ENCODE measurements at places on chromosomes 4 and X.

DNA sequence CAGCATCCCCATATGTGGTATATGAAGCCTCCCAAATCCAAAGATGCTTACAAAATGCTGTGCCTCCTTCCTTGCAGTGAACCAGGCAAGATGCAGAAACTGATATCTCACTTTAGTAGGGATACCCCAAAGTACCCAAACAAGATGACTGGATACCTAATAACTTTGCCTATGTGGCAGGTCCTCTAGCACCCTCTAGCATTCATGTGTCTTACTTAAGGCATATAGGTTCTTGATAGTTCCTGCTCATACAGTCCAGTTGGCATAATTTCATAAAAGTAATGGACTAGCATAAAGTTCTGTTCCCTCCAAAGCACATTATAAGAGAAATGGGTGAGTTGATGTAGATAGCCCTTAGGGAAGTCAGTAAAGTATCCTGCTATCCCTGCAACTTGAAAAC lies 36.8 kb upstream of the SPP1 start:
- no peak for DNase-seq

GRCh38 chr4:150822407-150822806 lies 192.7 kb downstream of the LRBA start:
- no peak for DNase-seq

DNA sequence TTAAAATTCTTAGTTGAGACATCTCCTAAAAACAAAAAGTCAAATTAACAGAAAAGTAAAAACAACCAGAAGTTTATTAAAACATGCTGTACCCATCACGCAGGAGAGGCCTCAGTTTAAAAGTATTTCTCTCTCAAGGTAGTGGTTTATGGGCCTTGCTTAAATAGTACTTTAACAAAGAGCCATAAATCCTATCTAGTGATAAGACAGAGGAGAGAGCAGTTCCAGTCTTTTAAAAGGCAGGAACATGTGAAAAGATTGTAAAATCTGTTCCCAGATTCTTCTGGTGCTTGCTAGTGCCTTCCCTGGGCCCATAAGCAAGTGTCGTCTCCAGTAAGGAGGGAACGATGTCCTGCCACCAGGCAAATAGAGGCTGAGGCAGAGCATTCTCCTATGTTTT lies 476.3 kb upstream of the ADGRL3 start:
- peak; percentile 53 for DNase-seq

GRCh38 chr4:152255437-152255836 lies 280.5 kb downstream of the FBXW7 start:
- DNase-seq = peak; percentile 44

DNA sequence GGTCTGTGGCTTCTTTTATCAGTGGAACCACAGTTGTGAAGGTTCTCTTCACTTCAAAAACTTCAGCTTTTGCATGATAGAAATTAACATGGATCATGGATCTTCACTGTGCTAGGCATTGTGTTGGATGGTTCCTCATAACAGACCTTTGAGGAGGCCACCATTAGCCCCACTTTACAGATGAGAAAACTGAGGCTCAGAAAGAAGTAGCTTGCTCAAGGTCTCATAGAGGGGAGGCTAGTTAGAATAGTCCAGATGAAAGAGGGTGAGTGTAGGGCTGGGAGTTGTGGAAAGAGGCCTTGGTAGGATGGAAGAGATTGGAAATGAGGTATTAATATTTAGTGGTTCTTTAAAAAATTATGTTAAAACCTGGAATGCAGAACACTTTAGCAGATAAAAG lies 2.6 kb downstream of the TSR2 start:
- DNase-seq = no peak

GRCh38 chr4:123802082-123802645 lies 405.6 kb downstream of the SPRY1 start:
- no peak for DNase-seq

DNA sequence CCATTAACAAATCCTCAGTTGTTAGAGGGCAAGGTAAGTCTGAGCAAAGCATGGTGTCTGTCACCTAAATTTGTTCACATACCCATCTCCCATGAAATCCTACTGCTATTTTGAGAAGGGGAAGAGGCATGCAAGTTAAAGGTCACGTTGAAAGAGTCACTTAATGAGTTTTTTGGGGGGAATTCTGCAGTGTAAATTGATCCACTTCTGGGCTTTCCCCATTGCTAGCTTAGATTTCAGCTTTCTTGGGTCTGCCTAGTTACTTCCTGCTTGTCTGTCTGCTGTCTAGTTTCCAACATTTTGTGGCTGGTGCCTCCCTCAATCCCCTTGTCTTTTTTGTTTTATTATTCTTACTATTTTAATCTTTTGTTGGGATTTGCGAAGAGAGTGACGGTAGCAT lies 32.0 kb downstream of the CEP135 start:
- DNase-seq = no peak

- DNase-seq = no peak
Observed at GRCh38 chr4:91764085-91764484, 539.7 kb upstream of the GRID2 start.

DNA sequence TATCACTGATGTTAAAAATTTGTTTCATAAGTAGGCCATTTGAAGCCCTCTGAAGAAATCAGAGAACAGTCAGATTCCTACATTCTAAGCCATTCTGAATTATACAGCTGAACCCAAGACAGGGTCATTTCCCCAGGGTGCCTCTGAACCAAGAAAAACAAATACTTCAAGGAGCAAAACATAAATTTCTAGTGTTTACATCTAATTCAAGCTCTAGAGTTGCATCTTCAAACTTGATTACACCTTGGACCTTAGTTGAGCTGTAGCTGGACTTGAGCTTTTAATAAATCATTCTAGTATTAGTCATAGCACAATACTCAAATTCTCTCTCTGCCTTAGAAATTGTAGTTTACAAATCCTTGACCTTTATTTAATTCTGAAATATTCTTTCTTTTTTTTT lies 87.6 kb upstream of the IL15 start:
- peak; percentile 47 for DNase-seq

DNA sequence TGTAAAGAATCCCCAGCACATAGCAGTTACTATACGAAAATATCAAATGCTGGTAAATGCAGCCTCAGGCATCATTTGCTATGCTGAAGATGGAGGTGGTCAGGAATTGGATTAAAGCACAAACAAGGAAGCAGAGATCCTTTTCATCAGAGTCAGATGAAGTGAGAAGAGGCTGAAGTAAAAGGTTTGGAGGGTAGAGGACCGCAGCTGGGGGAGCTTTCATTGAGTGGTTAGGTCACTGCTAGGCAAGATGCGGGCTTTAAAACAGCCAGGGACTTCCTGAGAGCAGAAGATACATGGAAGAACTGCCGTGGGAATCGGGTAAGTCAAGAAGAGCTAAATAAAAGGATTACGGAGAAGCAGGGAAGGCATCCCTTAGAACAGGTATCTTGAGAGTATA lies 351.4 kb downstream of the UNC5C start:
- DNase-seq = no peak

- DNase-seq = no peak
Observed at GRCh38 chr4:22635692-22636091, 57.0 kb upstream of the GBA3 start.

DNA sequence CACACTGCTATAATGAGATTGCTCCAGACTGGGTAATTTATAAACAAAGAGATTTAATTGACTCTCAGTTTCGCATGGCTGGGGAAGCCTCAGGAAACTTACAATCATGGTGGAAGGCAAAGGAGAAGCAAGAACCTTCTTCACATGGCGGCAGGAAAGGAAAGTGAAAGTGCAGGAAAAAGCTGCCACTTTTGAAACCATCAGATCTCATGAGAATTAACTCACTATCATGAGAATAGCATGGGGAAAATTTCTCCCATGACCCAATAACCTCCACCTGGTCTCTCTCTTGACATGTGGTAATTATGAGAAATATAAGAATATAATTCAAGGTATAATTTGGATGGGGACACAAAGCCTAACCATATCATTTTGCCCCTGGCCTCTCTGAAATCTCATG lies 884.2 kb downstream of the GLUD2 start:
- DNase-seq = no peak

DNA sequence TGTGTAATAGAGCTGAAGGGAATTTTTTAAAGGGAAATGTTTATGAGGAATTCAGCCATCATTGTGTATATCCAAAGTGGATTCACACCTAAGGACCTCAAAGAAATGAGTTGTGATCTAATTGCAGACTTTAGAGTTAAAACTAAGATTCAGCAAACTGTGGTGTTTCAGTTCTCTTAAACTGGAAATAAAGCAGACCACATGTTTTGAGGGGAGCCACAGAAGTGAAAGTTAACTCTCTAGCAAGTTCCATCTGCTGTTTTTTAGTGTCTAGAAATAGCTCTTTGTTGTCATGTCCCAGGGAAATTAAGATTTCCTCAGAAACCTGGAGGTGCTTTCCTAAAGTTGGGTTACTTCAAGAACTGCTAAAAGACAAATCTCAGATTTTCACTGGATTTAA lies 97.3 kb upstream of the DDX3X start:
- DNase-seq = no peak

DNA sequence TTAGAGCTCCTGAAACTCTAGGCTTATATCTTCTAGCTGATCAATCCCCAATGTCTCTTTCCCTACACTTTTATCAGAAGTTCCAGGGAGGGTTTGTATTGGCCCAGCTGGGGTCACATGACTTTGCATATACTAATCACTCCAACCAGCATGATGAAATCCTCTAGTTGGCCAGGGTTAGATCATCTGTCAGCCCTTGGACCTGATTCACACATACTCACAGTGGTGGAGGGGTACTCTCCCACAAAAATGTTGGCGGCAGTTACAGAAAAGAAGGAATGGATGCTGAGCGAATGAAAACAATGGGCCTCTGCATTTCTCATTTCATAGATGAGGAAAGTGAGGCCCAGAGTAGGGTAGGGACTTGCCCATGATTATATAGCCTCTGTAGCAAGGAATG lies 151.1 kb downstream of the PJA1 start:
- DNase-seq = peak; percentile 42

DNA sequence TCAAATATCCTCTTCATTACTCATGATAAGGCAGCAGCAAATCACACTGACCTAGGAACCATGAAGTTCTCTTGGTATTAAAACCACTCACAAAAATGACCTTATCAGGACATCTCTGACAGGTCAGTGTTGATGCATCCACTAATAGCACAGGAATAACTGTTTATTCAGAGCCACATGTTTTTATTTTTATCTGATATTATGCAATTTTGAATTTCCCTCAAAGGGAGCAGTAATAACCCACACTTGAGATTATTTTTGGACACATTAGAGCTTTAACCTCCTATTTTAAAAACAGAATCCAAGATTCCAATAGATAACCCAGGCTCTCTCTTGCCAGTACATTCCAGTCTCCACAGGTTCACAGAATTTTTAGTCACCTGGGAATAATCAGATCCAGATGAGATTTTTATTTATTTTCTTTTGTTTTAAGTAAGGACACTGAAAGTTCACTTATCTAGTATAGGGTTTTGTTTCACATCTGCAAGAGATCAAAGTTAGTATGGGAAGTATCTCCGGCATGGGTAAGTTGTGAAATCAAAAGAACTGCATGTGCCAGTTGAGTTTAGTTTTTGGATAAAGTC lies 36.3 kb upstream of the MYOZ2 start:
- peak; percentile 94 for DNase-seq

GRCh38 chr4:92199135-92199534 lies 104.6 kb upstream of the GRID2 start:
- no peak for DNase-seq

DNA sequence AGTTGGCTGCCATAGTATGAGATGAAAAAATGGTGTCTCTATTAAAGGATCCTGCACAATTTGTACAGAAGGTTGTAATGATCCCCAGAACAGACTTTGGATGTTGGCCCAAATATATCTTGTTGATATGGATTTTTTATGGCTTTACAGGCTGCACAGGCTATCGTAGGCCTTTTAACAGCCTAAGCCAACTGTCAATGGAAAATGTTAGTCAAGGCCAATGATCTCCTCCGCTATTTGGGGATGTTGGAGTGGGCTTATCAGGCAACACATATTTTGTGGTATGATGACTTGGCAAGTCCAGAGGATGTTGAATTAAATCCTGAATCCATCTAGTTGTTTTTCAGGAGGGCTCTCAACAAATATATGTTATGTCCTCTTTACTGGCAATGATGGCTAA lies 42.1 kb downstream of the ZCCHC13 start:
- no peak for DNase-seq

DNA sequence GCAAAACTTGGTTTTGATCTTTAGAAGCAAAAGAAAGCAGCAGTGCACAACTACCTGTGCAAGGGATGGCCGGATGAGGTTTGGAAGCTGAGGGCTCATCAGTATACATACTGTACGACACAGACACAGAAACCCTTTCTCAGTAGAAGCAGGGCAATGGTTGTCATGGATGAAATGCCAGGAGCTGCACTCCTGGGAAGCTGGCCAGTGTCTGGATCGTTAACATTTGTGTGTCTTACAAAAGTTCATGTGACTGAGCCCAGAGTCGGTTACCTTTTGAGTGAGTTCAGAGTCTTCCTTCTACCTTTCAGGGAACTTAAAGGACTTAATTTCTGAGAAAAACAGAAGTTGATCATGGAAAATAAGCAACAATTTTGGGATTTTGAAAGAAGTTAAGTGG lies 230.3 kb downstream of the APBB2 start:
- peak; percentile 41 for DNase-seq

GRCh38 chr4:130023088-130023487 lies 927.1 kb downstream of the C4orf33 start:
- no peak for DNase-seq

DNA sequence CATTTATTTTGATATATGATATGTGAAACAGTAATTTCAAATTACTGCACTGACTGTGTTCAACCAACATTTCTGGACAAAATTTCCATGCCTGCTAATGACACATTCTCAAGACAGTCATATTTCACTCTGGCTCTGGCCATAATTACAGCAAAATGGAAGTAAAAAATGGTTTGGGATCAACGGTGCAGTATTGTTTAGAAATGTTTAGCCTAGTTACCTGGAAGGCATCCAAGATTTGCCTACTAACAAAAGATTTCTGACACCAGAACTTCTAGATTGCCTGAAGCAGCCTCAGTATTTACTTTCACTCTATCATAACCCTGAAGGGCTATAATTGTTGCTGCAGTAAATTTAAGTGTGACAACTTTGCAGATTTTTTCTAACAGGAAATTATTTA lies 416.3 kb downstream of the PCDH10 start:
- DNase-seq = peak; percentile 63

DNA sequence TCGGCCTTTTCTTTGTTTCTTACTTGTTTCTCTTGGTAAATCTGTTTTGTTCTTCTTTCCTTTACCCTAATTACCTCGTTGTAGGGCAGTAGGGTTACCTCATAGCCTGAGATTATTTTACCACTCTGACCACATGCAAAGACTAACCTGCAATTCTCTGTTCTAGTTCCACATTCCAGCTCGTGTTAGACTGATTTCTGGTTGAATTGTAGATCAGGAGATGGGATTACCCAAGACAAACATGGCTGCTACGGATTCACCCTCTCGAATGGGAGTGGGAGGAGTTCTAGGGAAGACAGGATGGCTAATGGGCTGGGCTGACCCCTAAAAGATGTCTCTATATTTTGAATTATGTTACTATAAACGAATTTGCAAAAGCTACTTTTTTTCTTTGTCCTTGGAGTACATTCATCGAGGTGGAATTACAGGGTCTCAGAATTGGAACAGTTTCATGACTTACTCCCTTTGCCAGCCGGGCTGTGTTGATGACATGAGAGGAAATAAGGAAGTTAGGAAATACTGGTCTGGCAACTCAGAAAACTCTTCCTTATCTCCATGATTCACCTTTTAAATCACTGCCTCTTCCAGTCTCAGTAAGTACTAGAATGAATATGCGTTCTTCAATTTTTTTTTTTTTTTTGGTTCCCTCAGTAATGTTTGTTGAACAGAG lies 36.7 kb upstream of the FBXW7 start:
- peak; percentile 12 for DNase-seq
